ENCODE measurements at places on chromosomes 6 and 20. TPM values are rescaled to one million over a fixed set of nuclear protein-coding genes. Genes with fewer than 3 reads are reported as not detected.

GRCh38 chr20:20827992-20828597 is 115.7 kb upstream of the RALGAPA2 start:
- no peak overlapping the region for H3K4me3 ChIP-seq
- H3K27ac ChIP-seq, result no peak overlapping the region
- no peak for DNase-seq
- H3K4me1 ChIP-seq, result no peaks in the 10 kb centered on the region
- H3K27me3 ChIP-seq, result no peaks in the 10 kb centered on the region
- H3K36me3 ChIP-seq, result no peaks in the 10 kb centered on the region

GRCh38 chr6:14278006-14278405 is 160.4 kb downstream of the CD83 start:
- H3K27ac ChIP-seq, result no peak overlapping the region
- DNase-seq, result no peak
- no peaks in the 10 kb centered on the region for H3K27me3 ChIP-seq
- no peak overlapping the region for H3K4me3 ChIP-seq
- peaks cover 8% of the 10 kb centered on the region for H3K4me1 ChIP-seq

- H3K4me1 ChIP-seq, result no peaks in the 10 kb centered on the region
- no peak for DNase-seq
- peak overlapping the region; percentile 76 for H3K4me3 ChIP-seq
- peak overlapping the region; percentile 86 for H3K27ac ChIP-seq
- no peaks in the 10 kb centered on the region for H3K27me3 ChIP-seq
Measured at GRCh38 chr6:112086744-112087135, 542 bp downstream of the TUBE1 start.

GRCh38 chr20:37007898-37008649 is 56.6 kb upstream of the SAMHD1 start:
- H3K36me3 ChIP-seq, result no peaks in the 10 kb centered on the region
- no peak overlapping the region for H3K4me3 ChIP-seq
- no peaks in the 10 kb centered on the region for H3K27me3 ChIP-seq
- H3K4me1 ChIP-seq, result no peaks in the 10 kb centered on the region
- H3K27ac ChIP-seq, result no peak overlapping the region

- H3K4me3 ChIP-seq, result peak overlapping the region; percentile 72
- H3K36me3 ChIP-seq, result no peaks in the 10 kb centered on the region
- H3K27ac ChIP-seq, result no peak overlapping the region
- no peaks in the 10 kb centered on the region for H3K4me1 ChIP-seq
- H3K27me3 ChIP-seq, result no peaks in the 10 kb centered on the region
- no peak for DNase-seq
Measured at GRCh38 chr6:28865401-28866204, 58.2 kb downstream of the TRIM27 start.

PPIL6 gene
- 3.8 TPM for total RNA-seq

DNA sequence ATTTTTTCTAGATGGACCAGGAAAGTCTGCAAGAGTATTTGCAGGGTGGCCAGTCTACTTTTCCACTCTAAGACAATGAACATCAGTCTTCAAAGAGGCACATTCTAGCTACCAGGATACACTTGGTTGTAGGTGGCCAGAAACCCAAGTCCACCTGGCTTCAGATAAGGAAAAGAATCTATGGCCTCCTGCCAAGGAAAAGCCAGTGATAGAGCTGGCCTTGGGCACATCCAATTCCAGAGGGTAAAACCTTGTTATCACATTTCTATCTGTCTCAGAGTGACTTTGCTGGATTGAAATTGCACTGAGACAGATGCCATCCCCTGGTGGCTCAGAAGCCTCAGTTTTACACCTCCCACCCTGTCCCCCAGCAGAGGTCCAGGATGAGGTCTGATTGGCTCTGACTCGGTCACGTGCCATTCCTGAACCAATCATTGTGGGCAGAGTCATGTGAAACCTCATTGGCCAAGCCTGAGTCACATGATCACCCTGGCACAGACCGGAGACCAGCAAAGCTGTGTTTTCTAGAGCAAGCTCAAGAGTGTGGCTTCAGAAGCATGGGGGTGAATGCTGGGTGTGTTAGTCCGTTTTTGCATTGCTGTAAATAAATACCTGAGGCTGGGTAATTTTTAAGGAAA is 497.4 kb upstream of the SULF2 start:
- no peaks in the 10 kb centered on the region for H3K36me3 ChIP-seq
- H3K27ac ChIP-seq, result no peak overlapping the region
- DNase-seq, result no peak
- H3K4me3 ChIP-seq, result no peak overlapping the region
- no peaks in the 10 kb centered on the region for H3K27me3 ChIP-seq

- H3K27me3 ChIP-seq, result no peaks in the 10 kb centered on the region
- no peaks in the 10 kb centered on the region for H3K36me3 ChIP-seq
- no peak for DNase-seq
- no peaks in the 10 kb centered on the region for H3K4me1 ChIP-seq
- no peak overlapping the region for H3K4me3 ChIP-seq
- H3K27ac ChIP-seq, result no peak overlapping the region
Measured at GRCh38 chr20:48866936-48867335, 39.1 kb upstream of the PREX1 start.

- H3K4me3 ChIP-seq, result no peak overlapping the region
- no peaks in the 10 kb centered on the region for H3K27me3 ChIP-seq
- peak overlapping the region; percentile 14 for H3K27ac ChIP-seq
Measured at GRCh38 chr6:105596284-105596755, 193.4 kb upstream of the PREP start.

OXT gene
- total RNA-seq, result not detected

NOX3 gene
- not detected for total RNA-seq

PPIL4 gene
- 10.2 TPM for total RNA-seq

GRCh38 chr6:39342692-39343395 is 20.3 kb upstream of the KCNK16 start:
- no peaks in the 10 kb centered on the region for H3K27me3 ChIP-seq
- no peaks in the 10 kb centered on the region for H3K4me1 ChIP-seq
- H3K4me3 ChIP-seq, result no peak overlapping the region
- no peaks in the 10 kb centered on the region for H3K36me3 ChIP-seq

DNA sequence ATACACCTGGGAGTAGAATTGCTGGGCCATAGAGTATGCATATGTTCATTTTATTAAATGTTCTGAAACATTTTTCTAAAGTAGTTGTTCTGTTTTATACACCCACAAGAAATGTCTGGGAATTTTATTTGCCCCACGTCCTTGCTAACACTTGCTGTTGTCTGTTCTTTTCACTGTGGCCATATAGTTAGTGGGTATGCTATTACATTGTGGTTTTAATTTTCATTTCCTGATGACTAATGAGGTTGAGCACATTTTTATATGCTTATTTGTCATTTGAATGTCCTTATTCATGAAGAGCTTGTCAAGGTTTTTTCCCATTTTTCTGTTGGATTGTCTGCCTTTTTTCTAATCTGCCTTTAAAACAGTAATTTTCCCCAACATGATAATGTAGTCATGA is 41.5 kb upstream of the TGM3 start:
- DNase-seq, result no peak
- no peaks in the 10 kb centered on the region for H3K36me3 ChIP-seq
- no peaks in the 10 kb centered on the region for H3K27me3 ChIP-seq
- H3K4me1 ChIP-seq, result no peaks in the 10 kb centered on the region

PLTP gene
- 57.0 TPM for total RNA-seq

GRCh38 chr6:124797224-124797623 is 165.0 kb upstream of the RNF217 start:
- H3K27me3 ChIP-seq, result no peaks in the 10 kb centered on the region
- no peaks in the 10 kb centered on the region for H3K4me1 ChIP-seq
- H3K36me3 ChIP-seq, result no peaks in the 10 kb centered on the region
- H3K4me3 ChIP-seq, result no peak overlapping the region
- no peak for DNase-seq
- no peak overlapping the region for H3K27ac ChIP-seq

DNA sequence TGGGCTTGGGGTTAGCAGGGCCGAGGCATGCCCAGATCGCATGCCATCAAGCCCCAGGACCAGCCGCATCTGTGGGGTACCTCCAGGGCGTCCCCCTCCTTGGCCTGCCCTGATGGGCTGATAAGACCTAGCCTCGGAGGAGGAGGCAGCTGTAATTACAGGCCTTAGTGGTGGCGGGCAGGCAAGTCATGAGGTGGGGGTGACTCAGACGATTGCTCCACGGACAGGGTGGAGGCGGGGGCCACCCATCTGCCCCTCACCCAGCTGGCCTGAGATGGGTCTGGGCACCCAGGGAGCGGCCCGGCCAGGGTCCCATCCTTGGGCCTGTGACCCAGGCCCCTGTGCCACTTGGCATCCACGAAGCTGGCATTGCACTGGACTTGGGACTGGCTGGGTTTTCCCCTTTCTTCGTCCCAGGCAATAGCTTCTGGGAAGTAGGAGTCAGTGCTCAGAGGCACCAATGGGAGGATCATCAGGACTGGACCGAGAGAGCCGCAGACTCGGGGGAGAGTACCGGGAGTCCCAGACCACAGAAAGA is 57.5 kb downstream of the CEBPB start:
- no peaks in the 10 kb centered on the region for H3K4me1 ChIP-seq
- no peaks in the 10 kb centered on the region for H3K36me3 ChIP-seq
- no peak for DNase-seq
- H3K27me3 ChIP-seq, result no peaks in the 10 kb centered on the region
- no peak overlapping the region for H3K4me3 ChIP-seq
- H3K27ac ChIP-seq, result no peak overlapping the region

PSMB9 gene
- 50.7 TPM for total RNA-seq

- no peaks in the 10 kb centered on the region for H3K4me1 ChIP-seq
- H3K27ac ChIP-seq, result peak overlapping the region; percentile 56
- H3K36me3 ChIP-seq, result no peaks in the 10 kb centered on the region
Measured at GRCh38 chr6:108960601-108961000, 112.4 kb downstream of the ARMC2 start.

GRCh38 chr20:64244870-64245603 is 10.5 kb upstream of the PCMTD2 start:
- no peaks in the 10 kb centered on the region for H3K27me3 ChIP-seq
- no peaks in the 10 kb centered on the region for H3K4me1 ChIP-seq
- no peak overlapping the region for H3K27ac ChIP-seq
- H3K36me3 ChIP-seq, result no peaks in the 10 kb centered on the region

GRCh38 chr20:55740076-55740475 is 265.2 kb downstream of the CBLN4 start:
- H3K27ac ChIP-seq, result no peak overlapping the region
- no peak for DNase-seq
- H3K4me1 ChIP-seq, result no peaks in the 10 kb centered on the region
- no peaks in the 10 kb centered on the region for H3K36me3 ChIP-seq
- H3K27me3 ChIP-seq, result no peaks in the 10 kb centered on the region

All from uterus (tissue), 4 donors.